Suppressor macrophage treated with lipopolysaccharide for 4 hours (primary cell): ENCODE measurements at places on chromosomes 13 and 19.

GRCh38 chr13:105814902-105815250 is 720.6 kb downstream of the EFNB2 start:
- no peak for DNase-seq

DNA sequence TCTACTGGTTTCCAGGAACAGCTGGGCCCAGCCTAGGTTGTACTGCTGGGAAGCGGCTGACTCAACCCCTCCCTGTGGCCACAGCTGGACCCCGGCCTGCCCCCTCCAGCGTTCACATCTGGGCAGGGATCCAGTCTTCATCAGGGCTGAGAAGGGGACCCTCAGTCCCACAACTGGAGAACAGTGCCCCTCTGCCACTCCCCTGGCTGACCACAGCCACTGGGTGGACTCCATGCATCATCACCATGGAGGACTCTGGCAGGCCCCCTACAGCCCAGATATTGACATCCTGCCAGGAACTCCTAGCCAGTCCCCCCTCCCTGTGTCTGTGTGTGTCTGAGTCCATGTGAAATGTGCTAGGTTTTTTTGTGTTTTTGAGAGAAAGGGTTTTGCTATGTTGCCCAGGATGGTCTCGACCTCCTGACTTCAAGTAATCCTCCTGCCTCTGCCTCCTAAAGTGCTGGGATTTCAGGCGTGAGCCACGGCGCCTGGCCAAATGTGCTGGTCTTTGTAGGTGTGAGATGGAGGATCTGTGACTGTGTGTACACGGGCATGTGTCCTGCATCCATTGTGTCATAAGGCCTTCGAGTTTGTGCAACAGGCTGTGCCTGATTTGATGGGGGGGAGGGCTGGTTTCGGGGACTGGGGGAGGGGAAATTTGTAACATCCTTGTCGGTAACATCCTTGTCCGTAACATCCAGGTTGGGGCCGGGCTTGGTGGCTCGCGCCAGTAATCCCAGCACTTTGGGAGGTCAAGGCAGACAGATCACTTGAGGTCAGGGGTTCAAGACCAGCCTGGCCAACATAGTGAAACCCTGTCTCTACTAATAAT is 4.0 kb upstream of the HOOK2 start:
- DNase-seq = peak; percentile 72

- no peak for DNase-seq
Measured at GRCh38 chr19:1685046-1685445, 32.6 kb upstream of the TCF3 start.

DNA sequence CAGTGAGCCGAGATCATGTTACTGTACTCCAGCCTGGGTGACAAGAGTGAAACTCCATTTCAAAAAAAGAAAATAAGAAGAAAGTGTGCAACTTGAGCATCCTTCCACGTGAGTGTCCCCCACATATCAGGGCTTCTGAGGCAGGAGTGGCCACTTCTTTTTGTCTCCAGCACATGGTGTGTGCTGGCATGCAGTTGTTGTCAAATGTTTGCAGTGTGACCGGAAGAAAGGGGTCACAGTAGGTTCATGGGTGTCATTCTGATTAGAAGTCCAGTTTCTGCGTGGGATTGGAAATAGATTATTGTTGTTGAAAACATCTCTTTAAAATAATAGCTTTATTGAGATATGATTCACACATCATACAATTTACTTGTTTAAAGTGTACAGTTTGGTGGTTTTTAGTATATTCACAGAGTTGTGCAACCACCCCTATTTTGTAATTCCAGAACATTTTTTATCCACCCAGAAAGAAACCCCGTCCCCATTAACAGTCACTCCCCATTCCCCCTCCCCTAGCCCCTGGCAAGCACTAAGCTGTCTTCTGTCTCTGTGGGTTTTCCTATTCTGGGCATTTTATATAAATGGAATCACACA is 2.2 kb downstream of the CRTC1 start:
- DNase-seq = peak; percentile 14

DNA sequence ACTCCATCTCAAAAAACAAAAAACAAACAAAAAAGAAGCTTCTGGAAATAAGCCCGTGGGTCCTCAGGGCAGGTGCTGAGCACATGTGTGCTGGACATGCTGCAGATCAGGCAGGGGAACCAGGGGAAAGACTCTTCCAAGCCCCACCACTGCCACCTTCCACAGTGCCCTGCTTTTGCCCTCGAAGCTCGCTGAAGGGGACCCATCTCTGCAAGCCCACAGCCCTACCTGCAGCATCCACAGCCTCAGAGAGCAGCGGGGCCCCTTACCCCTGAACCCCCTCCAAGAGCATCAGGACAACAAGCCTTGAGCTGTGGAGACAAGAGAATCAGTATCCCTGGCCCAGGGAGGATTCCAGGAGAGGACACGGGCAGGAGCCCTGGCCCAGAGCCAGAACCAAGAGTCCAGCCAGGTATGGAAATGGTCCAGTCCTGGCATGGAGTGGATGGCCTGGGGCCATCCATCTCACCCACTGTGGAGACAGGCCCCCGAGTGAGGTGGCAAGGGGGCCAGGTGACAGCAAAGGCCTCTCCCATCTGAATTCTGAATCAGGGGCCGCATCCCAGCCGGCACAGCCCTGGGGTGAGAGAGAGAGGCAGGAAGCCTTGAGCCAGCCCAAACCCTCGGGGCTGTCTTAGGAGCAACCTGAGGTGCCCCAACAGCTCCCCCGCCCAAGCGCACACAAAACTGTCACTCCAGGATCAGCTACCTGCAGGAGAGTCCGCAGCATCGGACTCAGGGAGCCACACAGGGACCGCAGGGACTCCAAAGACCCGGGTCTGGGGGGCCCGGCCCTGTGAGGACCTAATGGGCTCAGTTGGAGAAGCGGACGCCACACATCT is 51.8 kb upstream of the TPM4 start:
- DNase-seq = no peak

DNA sequence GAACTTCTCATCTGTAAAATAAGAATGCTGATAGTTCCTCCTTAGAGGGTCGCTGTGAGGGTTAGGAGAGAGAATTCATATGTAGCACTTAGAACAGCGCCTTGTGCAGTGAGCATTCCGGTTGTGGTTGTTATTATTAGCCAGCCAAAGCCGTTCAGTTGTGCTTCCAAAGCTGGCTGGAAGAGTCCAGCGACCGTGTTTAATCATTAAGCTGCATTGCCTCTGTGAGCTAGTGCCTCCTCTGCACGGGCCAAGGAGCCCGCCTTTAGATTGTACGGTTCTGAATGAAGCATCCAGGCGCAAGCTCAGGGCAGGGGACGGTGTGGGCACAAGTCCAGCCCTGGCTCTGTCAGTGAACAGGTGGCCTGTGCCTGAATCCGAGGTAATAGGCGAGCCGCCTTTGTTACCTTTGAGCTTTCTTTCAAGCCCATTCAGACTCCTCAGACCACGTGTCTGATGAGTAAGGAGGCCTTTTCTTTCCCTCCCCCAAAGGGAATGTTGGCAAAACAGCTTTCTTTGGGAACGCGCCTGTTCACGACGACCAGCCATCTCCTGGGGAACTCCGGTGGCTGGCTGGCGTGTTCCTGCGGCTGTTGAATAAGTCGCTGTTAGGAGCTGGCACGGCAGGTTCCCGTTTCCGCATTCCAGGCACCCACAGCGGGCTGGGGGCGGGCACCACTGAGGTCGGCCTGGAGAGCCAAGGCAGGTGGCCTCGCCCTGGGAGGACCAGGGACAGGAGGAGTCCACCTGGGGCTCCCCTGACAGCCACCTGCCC is 25.1 kb downstream of the SIPA1L3 start:
- peak; percentile 60 for DNase-seq

GRCh38 chr19:48798937-48799336 is 11.9 kb downstream of the BCAT2 start:
- no peak for DNase-seq

GRCh38 chr19:14214580-14214979 is 8.6 kb upstream of the ADGRL1 start:
- no peak for DNase-seq

- no peak for DNase-seq
Measured at GRCh38 chr13:98889419-98890085, 88.3 kb downstream of the DOCK9 start.

- DNase-seq = peak; percentile 84
Measured at GRCh38 chr13:33123066-33123859, 107.0 kb downstream of the KL start.

DNA sequence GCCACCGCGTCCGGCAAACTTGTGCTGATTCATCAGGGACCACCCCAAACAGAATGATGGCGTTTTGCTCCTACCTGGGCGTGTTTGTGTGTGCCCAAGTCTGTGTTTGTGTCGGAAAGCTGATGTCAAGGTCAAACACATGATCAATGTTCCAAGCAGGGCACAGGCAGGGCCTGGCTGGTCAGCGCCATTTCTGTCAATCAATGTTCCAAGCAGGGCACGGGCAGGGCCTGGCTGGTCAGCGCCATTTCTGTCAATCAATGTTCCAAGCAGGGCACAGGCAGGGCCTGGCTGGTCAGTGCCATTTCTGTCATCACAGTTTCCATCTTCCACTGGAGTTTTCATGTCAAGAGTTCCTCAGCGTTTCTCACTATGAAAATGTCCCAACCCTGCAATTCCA is 14.9 kb upstream of the GRTP1 start:
- no peak for DNase-seq

GRCh38 chr19:42521346-42522030 is 6.8 kb downstream of the CEACAM1 start:
- DNase-seq = peak; percentile 24

DNA sequence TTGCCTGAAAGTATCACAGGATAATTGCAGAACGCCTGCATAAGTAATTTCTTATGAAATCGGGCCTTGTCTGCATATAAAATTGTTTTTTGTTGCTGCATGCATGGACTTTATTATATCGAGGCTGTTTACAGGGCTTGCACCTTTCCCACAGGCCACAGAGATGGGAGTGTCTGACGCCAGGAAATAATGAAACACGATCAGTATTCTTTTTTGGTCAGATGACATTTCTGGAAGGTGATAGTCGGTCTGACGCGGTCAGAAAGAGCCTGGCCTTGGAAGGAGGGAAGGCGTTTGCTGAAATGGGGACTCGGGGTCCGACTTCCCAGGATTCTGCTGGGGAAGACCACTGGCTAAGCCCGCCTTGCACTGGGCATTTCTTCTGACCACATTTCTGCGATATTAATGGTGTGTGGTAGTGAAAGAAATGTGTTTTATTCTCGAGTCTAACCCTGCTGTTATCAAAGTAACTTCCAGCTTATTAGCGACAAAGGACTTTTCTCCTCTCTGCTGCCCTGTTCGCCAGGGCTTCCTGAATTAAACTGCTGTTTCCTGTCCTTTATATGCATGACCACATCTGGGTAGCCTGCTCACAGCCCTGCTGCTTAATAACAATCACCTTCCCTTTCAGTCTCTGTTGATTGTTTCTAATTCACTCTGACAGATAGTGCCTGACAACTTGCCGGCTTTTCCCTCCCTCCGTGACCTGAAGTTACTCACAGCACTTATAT is 11.6 kb upstream of the ZNF536 start:
- DNase-seq = no peak

- DNase-seq = no peak
Measured at GRCh38 chr19:5054551-5055456, 85.9 kb downstream of the KDM4B start.

DNA sequence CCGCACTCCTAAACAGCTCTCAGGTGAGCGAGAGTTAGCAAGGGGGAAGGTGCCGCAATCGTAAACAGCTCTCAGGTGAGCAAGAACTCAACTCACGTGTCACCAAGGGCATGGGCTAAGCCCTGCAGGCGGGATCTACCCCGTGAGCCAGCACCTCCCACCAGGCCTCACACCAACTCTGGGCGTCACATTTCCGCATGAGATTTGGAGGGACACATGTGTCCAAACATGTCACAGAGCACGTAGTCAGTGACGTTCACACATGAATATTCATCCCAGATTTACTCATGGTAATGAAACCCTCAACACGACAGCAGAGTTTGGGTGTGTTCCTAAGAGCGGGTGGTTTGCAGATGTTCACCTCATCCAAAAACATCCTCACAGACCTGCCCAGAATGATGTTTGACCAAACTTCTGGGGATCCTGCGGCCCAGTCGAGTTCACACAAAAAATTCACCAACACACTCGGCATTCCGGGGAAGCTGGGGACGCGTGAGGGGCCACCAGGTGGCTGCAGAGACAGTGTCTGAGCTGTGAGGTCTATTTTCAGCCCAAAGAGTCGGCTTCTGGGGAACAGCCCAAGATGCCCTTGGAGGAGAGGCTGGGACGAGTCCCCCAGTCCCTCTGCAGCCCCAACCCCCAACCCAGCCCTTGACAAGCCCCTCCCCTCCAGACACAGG is 19.6 kb downstream of the C2CD4C start:
- no peak for DNase-seq

DNA sequence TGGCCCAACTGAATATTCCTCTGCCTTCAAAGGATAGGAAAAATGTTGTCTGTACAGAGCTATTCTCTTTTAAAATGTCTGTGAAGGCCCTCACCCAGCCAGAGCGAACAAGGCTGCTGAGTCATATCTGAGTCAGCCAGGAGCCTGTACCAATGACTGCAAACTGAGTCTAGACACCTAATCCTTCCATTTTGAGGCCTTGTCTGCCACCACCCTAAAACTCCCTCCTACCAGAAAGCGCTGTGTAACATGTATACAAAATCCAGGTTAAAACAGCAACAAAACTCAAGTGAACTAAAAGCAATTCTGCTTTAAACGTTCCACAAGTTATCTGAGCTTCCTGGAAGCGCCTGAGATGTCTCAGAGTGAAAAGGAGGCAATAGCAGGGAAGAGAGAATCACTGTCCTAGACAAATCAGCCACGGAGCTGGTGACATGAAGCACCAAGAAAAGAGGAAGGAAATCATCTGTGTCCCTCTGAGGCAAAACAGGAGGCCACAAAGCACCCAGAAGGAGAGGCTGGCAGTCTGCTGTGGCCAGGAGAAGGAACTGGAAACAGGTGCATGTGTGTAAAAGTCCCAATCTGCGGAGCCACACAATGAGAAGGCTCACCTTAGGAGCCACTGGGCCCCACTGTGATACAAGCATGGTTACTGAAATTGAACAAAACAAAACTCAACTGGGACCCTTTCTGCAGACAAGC is 10.2 kb downstream of the DHRS12 start:
- DNase-seq = peak; percentile 50

DNA sequence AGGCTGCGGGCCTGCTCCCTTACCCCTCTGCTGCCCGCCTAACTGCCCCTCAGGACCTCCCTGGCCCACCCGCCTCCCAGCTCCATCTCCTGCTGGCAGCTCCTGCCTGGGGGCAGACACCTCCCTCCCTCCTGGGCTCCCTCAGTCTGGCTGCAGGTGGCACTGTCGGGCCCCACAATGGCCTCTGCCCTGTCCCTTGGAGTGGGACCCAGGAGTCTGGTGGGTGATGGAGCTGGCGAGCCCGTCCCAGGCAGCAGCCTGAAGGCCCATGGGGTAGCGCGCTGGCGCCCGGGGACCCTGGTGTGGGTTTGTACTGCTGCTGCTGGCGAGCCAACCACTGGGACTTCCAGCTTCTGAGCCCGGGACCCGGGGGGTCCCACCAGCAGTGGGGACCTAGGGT is 83.6 kb downstream of the KDM4B start:
- no peak for DNase-seq

DNA sequence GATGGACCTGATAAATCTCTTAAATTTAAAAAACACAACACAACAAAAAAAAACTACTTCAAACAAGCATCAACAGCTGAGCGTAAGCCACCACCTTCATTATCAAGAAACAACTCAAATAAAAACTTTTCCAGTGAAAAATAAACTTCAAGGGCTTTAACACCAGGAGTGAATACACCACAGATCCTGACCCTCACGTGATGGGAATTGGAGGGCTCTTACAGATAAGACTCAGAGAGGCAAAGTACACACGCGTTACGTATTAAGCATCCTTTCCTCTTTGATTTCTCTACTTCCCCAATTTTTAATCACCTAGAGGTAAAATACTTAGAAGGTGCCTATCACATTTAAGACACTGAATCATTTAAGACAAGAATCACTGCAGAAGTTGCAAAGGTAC is 573 bp upstream of the STARD13 start:
- no peak for DNase-seq

- peak; percentile 39 for DNase-seq
Measured at GRCh38 chr13:76799696-76800095, 86.5 kb downstream of the KCTD12 start.

GRCh38 chr13:66926851-66927524 is 303.1 kb downstream of the PCDH9 start:
- no peak for DNase-seq
